NCI-H2081 treated with DMSO at 0.1 percent for 48 hours (cell line): ENCODE measurements at places on chromosomes 12 and 14.

- no peak for DNase-seq
These were observed 142.7 kb downstream of the EGLN3 start for GRCh38 chr14:33808187-33808586.

DNA sequence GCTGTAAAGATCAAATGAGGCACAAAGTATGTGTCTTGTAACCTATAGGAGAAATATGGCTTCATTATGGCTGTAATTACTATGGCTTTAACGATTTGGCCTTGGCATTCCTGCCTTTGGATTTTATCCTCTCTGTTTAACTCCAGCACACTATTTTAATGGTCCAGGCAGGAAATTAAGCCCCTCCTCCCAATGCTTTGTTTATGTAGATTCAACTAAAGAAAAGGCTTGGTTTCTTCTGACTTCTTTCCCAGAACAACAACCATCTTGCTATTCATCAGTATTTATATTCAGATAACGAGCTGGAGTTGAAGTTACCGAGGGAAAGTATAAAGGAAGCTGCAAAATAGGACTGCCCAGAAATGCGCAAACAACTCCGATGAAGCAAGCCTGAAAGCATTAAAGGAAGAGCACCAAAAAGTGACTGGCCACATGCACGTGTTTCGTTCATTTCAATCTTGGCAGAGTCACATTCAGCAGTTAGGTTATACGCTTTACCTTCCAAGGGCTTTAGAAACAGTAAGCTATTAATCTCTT, 104.6 kb downstream of the NELL2 start:
- DNase-seq = no peak

GRCh38 chr12:48193623-48194022, 9.5 kb downstream of the OR10AD1 start:
- DNase-seq = no peak

DNA sequence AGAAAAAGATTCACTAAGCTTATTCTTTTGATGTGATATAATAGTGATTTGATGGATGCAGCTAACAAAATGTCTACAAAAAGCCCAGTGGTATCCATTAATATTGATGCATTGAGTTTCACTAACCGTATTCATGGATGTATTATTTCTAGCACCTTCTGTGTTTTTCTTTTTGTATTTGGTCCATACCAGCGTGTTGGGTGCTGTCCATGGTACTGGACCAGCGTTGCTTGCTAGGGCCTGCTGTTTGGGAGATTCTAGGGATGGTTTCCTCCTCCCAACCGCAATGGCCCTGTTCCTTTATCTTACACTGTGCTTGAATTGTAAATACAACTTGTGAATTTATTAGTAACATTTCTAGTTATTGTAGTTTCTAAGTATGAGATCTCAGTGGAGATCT, 31.7 kb downstream of the ANO4 start:
- no peak for DNase-seq

- no peak for DNase-seq
These were observed 5.7 kb downstream of the TPCN1 start for GRCh38 chr12:113226696-113227568.

GRCh38 chr12:62224601-62225000, 35.6 kb upstream of the USP15 start:
- DNase-seq = no peak

DNA sequence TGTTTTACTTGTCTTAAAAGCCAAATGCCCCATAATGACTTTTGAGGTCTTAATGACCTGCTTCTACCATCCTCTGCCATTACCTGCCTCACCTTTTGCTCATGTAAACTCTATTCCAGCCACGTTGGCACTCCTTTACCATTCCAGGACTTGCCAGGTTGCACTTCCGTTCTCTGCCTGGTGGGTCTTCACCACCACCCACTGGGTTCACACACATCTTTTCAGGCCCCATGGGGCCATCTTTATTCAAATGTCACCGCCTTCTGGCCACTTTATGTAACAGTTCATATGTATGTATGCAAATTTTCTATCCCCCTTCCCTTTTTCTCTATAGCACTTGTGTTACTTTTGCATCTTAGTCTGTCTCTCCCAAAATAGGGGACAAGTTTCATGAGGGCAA, 57.7 kb downstream of the ATP2A2 start:
- DNase-seq = no peak

GRCh38 chr14:28774764-28775735, 8.5 kb downstream of the FOXG1 start:
- DNase-seq = no peak

- DNase-seq = no peak
These were observed 12.6 kb downstream of the C12orf43 start for GRCh38 chr12:121003650-121004049.
